ENCODE measurements at places on chromosomes 13 and 19.

DNA sequence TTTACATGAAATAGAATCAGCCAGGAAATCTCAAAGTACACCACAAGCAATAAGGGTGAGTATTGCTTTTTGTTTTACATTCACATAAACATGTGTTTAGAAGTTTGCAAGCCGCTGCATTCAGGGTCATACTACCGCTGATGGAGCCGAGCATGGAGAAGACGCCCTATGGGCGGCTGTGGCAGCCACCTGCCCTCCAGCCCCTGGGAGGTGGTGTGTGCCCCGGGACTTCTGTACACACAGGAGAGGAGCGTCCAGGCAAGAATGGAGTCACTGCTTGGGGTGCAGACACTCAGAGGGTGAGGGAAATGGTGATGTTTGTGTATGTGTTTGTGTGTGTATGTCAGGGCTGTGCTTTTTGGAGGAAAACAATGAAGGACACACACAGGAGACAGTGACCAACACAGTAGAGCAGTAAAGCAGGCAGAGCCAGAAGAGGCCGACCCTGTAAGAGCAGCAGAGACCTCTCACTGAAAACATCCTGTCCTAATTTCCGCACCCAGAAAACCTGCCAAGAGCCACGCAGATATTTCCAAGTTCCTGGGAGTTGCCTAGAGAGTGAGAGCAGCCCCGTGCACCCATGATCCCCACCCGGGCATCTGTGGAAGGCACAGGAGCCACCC lies 108.1 kb upstream of the GJB6 start:
- no peak for DNase-seq

GRCh38 chr13:93745884-93746283 lies 519.3 kb downstream of the GPC6 start:
- DNase-seq = no peak

DNA sequence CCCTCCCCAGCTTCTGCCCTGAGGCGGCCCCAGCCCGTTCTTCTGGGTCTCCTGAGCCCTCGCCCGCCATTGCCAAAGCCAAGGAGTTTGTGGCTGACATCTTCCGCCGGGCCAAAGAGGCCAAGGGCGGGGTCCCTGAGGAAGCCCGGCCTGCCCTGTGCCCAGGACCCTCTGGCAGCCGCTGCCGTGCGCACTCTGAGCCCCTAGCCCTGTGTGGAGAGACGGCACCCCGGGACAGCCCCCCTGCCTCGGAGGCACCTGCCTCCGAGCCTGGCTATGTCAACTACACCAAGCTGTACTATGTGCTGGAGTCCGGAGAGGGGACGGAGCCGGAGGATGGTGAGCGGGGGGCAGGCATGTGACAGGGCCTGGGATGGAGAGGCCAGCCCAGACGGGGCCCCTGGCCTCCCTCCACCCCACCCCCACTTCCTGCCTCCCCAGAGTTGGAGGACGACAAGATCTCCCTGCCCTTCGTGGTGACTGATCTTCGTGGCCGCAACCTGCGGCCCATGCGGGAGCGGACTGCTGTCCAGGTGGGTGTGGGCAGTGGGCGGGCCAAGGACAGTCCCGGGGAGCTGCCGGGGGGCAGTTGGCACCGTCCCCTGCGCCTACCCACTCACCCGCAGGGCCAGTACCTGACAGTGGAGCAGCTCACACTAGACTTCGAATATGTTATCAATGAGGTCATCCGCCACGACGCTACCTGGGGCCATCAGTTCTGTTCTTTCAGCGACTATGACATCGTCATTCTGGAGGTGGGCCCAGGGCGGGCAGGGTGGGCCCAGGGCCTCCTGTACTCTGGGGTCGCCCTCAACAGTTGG lies 7.0 kb downstream of the DCAF15 start:
- no peak for DNase-seq

GRCh38 chr13:23377983-23378632 lies 55.4 kb downstream of the SACS start:
- DNase-seq = peak; percentile 97

DNA sequence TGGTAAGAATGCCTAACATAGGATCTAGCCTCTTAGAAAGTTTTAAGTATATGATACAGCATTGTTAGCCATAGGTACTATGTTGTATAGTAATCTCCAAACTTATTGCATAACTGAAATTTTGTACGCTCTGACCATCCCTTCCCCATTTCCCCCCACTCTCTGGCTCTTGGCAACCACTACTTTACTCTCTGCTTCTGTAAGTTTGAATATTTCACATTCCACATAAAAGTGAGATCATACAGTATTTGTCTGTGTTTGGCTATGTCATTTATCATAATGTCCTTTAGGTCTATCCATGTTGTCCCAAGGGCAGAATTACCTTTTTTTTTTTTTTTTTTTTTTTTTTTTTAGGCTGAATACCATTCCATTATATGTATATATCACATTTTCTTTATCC lies 396.9 kb downstream of the DLEU7 start:
- DNase-seq = no peak

DNA sequence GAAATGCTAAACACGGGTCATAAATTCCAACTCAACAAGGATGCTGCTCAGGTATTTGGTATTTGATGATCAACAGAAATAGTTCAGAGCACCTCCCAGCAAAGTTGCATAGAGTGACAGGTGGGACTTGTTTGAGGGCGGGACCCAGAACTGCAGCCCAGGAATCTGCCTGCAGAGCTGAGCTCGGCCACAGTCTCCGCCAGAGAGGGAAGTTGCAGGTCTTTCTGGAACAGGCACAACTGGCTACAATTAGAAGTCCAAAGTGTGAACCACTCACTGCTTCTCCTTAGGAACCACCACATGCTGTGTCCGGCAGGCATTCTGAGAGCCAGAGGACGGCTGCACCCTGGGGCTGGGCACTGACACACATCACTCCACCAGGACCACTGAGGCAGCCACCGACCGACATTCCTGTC lies 1.1 kb downstream of the SLC15A1 start:
- DNase-seq = no peak

DNA sequence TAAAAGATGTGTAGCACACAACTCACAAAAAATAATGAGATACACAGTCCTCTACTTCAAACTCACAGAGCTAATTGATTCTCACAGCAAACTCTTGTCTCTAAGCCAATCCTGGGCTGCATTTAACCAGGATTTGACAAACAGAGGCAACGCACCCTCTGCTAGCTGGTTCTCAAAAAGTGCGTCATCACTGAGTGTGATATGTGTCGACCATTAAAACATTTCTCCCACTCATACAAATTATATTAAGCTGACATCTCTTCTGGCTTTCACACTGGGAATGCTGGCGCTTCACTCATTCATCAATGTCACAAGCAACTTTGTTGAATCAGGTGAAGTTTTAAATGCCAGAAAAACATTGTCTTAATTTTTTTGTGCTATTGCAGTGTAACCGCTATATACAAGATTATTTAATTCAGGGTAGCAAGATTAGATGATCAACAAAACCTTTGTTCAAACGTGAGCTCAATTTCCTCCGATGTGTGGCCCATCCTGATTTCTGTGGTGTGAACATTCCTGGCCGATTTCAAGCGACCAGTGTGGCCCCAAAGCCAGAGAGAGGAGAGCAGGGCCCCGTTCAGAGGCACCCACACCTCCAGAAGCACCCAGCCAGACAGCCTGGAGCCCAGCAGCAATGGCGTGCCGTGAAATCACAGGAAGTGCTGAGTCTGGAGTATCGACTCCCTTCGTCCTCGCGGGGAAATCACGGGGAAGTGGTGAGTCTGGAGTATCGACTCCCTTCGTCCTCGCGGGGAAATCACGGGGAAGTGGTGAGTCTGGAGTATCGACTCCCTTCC lies 49.4 kb downstream of the RASA3 start:
- no peak for DNase-seq

GRCh38 chr19:15787611-15788155 lies at the start of gene OR10H5:
Gene OR10H5, plus strand, starts transcription at chr19:15787661. Its CDS starts 6,388 bp downstream, at chr19:15794049.
- no peak for DNase-seq

DNA sequence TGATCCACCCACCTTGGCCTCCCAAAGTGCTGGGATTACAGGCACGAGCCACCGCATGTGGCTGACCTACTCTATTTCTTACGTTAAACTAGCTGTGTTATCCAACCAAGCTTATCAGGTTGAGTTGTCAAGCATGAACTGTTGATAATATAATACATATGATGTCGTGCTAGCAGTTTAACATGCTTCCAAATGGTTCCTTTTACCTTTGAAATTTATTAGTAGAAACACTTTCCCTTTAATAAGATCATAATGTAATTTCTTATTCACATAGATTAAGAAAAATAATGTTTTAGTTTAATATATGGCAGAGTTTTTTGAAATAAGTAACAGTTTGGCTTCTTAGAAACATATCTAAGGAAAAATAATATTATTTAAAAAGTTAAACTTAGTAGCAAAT lies 34.4 kb upstream of the VWA8 start:
- no peak for DNase-seq

DNA sequence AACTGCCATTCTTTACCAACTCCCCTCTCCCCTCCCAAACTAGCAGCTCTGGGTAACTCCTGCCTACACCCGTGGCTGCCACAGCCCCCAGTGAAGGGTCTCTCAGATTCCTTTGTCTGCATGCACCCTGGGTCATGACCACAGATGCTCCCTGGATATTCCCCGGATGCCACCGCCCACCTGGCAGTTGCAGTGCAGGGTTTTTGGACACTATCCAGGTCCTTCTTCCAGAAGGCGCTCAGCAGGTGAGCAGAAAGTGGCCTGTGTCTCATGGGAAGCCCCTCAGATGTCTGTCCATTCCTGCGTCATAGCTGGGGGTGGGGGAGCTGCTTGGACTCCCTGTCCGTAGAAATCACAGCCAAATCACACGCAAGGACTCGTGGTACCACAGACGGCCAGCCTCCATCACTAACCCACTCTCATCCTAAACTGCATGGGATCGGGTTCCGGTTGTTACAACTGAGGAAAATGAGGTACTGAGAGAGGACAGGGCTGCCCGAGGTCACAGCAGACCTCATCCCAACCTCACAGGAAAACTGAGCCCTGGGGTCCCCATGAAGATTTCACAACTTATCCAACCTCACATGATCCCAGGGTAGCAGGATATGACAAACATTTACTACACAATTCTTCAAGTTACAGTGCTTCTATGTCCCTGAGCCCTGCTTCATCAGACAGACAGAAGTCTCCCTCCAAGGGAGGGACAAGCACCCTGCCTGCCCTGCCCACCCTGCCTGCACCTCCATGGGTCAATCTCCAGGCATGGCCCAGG lies 38.6 kb downstream of the ELL start:
- no peak for DNase-seq

DNA sequence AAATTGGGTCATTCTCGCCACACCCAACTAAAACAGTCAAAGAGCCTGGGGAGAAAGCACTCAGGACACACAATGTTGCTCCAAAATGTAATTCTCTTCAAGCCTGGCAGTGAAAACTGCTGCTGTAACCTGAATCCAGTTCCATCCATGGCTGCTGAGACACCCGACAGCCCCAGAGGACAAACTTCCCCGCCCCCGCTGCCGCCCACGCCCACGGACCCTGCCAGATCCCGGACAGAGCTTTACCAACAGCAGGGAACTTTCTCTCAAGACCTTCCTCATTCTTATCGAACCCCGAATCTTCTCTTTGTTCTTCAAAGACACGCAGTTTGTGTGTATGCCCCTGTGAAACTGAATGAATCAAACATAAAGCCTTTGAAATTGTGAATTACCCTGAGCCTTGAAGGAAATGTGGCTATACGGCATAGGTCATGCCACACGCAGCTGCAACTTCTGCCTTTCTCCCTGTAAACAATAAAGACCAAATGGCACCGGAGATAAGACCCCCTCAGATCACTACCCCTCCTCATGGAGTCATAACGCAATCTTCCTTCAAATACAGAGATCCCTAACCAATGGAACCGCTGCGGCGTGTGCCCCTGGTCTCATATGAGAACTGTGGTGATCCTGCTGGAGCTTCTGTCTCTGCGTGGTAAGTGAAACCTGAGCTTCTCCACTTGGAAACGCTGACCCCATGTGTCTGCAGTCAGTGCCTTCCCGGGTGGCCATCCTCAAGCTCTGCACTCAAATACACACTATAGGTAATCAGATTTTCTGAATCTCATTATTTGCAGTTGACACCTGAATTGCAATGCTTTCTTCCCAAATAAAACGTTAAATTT lies 4.8 kb upstream of the LAMP1 start:
- DNase-seq = no peak

DNA sequence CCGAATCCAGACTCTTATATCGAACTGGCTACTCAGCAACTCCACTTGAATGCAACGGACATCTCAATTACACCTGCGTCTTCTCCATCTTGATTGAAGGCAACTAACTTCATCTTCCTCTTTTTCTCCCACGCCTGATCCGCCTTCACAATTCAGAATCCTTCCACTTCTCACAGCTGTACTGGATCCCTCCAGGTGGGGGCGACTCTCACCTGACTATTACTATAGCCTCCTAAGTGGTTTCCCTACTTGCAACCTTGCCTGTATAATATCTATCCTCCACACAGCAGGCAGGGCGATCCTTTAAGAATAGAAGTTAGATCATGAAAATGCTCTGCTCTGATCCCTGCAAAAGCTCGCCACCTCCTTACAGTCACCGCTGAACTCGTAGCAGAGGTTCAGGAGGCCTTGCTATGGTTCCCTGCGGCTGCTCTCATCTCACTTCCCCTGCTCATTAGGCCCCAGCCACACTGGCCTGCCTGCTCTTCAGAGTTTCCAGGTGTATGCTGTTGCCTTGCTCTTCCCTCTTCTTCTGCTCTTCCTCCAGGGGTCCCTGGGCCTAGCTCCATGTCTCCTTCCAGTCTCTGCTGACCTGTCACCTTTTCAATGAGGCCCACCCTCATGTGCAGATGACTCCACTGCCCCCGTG lies 31.9 kb downstream of the RFXAP start:
- no peak for DNase-seq

DNA sequence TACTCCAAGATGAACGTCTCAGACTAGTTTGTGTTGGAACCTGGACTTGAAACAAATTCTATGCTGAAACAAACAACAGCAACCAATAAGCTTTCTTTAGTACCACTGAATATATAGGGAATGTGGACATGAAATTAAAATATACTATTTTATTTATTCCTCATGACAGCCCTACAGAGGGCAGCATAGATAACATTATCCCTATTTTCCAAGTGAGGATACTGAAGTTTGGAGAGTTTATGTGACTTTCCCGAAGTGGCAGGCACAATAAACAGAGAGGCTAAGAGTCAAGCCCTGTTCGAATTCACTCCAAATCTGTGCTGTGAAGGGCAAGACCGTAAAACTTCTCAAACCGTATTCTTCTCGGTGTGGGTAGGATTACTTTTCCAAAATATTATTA lies 509.9 kb upstream of the GPC6 start:
- DNase-seq = peak; percentile 13

DNA sequence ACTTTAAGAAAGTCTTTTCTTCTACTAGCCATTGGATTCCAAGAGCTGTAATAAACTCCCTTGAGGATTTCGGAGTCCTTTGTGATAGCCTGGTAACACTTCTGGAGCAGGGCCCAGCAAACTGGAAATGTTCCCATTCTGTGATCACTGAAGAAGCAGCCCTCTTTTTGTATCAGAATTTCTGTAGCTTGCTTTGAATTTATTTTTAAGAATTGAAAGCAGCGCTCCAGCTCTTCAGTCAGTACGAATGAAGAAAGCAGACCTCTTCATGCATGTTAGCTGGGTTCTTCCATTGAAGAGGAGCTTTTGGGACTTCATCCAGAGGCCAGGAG lies 141.5 kb downstream of the AKAP11 start:
- no peak for DNase-seq

DNA sequence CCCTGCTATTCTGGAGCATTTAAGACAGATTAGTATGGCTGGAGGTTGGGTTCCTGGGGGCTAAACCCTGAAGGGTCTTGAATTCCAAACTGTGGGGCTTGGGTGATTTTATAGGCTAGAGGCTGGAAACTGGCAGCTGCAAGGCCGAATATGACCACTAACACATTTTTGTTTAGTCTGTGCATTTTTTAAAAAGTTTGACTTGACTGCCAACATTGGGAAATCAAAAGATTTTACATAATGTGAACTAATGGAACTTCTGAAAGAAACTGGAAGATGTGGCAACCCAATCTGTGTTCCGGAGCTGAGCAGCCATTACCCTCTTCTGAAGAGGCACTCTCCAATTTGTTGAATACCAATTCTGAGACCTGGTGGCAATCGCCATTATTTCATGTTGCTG lies 5.1 kb downstream of the ZNF784 start:
- DNase-seq = no peak
